Non-pigmented ciliary epithelial cell (primary cell): ENCODE measurements at places on chromosomes 13 and 19.
A peak's percentile ranks its signal among the peaks of the same experiment; 100 is the strongest.

DNA sequence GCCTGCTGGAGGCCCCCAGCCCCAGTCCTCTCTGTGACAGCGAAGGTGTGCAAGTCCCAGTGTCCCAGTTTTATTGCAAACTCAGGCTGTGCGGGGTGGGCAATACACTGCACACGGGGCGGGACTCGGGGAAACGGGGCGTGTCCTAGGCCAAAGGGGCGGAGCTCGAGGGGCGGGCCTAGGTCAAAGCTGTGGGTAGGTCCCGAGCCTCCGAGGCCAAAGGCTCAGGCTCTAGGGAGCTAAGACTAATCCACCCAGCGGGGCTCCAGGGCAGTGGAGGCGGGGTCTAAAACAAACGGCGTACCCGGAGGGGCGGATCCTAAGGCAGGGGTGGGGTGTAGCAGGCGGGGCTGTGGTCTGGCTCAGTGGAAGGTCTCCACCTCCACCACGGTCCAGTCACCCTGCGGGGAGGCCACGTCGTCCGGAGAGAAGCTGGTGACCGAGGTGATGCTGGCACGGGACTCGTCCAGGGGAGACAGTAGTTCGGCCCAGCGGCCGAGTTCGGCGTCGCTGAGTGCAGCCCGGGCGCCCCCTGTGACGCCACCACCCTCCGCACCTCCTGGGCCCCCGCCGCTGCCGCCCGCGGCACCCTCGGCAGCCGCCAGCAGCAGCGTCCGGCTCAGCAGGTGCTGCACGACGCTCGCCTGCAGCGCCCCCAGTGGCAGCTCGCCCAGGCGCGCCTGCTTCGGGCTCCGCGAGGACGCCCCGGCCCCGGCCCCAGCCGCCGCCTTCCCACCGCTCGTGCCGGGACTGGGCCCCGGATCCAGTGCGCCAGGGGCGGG lies 5.3 kb downstream of the PRR36 start:
- DNase-seq: no peak

GRCh38 chr13:20775961-20776360 lies 2.2 kb upstream of the EEF1AKMT1 start:
- no peak for DNase-seq

DNA sequence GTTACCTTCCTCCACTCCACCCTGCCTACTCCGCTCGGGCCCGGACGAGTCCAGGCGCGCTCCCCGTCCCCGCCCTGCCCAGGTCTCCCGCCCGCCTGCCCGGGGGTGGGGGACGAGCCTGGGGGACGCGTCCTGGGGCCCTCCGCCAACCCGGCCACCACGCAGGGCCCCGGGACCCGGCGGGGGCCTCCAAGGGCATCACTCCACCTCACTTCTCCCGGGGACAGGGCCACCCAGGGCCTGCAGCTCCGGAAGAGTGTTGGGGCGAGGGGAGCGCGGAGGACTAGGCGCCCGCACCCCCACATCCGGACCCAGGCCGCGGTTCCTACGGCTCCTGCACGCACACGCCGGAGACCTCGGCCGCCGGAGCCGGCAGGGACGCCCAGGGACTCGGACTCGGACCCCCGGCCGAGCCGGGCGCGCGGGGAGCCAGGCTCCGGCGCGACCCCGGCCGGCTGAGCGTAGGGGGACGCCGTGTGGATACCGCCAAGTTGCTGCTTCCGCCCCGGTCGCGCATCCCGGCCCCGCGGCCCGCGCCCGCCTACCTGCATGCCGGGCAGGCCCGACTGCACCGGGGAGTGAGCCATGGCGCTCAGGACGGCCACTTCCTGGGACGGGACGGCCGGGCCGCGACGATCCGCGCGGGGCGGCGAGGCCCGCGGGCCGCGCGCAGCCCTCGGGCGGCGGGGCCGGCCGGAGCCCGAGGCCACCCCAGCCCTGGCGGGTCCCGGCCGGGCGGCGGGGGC lies 534 bp downstream of the STK24 start:
- no peak for DNase-seq

GRCh38 chr19:31534786-31535657 lies 185.8 kb upstream of the TSHZ3 start:
- DNase-seq: no peak

DNA sequence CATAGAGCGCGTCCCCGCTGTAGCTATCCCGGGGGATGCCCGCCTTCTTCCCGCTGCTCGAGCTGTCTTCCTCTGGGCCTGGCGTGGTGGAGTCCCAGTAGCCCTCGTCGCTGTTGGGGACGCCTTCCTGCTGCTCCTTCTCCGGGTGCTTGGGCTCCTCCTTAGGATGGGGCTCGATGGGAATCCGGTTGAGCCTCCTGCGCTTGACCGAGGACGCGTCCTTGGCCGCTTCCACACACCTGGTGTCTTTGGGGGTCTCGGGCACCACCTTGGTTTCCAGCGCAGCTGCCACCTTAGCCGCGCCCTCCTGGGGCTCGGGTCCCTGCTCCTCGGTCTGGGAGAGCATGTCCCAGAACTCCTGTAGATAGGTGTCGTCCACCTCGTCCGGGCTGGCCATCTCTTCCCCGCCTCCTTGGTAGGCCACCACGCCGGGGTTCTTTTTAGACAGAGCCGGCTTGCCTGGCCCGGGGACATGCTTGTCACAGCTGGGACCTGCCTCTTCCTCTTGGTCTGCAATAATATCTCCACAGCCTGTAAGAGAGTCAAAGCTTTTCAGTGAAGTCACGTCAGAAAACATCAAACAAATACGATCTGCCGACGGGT lies 2.0 kb downstream of the AMER2 start:
- no peak for DNase-seq

GRCh38 chr13:25177012-25177411 lies 4.9 kb upstream of the AMER2 start:
- no peak for DNase-seq

DNA sequence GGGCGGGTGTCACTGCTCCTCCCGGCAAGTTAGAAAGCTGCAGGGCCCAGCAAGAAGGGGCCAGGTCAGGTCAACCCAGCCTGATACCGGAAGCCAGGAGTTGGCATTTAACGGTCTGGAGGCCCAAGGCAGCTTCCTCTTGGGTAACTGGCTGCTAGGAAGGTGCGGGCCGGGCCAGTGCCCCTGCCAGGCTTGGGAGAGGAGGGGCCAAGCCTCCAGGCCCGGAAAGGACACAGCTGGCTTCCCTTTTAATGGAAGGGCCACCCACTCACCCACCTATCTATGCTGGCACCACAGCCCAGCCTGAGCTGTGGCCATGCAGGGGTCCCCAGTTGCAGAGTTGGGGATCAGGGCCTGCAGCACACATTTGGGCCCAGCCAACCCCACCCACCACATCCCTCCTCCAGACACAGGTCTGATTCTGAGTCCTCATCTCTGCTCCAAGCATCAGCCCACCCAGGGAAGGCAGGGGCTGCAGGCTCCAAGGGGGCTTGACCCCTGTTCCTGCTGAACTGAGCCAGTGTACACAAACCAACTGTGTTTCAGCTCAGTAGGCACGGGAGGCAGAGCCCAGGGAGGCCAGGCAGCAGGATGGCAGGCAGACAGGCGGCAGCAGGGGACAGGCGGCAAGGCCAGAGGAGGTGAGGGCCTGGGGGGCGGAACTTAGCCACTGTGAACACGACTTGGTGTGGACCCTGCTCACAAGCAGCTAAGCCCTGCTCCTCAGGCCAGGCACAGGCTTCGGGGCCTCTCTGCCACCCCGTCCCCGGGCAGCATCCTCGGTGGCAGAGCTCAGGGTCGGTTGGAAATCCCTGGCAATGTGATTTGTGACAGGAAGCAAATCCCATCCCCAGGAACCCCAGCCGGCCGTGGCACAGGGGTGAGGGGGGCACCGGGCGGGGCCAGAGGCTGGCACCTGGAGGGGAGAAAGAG lies 40.8 kb downstream of the ZSWIM4 start:
- DNase-seq: no peak

DNA sequence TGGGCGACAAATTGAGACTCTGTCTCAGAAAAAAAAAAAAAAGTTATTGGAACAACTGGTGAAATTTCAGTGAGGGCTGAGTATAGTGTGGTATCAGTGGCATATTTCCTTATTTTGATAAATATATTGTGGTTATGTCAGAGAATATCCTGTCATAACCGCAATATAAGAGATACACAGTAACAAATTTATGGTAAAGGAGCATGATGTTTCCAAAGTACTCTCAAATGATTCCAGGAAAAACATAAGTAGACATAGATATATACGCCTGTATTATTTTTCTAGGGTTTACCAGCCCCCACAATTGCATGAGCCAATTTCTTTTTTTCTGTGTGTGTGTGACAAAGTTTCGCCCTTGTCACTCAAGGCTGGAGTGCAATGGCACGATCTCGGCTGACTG lies 5.7 kb upstream of the C5AR1 start:
- DNase-seq: no peak

- no peak for DNase-seq
Observed at GRCh38 chr19:41442473-41443355, at the start of gene ERICH4. Gene ERICH4, plus strand, starts transcription at chr19:41443156. Its CDS starts 14 bp downstream, at chr19:41443170.

- no peak for DNase-seq
Observed at GRCh38 chr19:6514089-6514488, 12.0 kb upstream of the TUBB4A start.

GRCh38 chr13:66509175-66509574 lies 721.0 kb downstream of the PCDH9 start:
- DNase-seq: no peak

DNA sequence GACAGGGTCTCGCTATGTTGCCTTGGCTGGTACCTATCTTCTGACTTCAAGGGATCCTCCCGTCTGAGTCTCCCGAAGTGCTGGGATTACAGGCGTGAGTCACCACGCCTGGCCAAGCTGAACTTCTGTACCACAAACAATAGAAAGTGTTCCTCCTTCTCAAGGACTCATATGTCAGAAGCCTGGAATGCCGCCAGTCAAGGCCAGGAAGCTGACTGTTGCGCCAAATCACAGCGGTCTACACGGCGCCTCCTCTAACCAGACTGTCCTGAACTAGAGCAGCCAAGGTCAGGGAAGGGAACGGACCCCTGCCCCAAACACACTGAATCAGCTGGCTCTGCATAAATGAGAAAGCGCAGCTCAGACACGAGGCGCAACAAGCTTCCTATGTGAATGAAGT lies 14.6 kb downstream of the RAB20 start:
- peak; percentile 88 for DNase-seq

- no peak for DNase-seq
Observed at GRCh38 chr19:18657590-18658365, 20.9 kb downstream of the KLHL26 start.

DNA sequence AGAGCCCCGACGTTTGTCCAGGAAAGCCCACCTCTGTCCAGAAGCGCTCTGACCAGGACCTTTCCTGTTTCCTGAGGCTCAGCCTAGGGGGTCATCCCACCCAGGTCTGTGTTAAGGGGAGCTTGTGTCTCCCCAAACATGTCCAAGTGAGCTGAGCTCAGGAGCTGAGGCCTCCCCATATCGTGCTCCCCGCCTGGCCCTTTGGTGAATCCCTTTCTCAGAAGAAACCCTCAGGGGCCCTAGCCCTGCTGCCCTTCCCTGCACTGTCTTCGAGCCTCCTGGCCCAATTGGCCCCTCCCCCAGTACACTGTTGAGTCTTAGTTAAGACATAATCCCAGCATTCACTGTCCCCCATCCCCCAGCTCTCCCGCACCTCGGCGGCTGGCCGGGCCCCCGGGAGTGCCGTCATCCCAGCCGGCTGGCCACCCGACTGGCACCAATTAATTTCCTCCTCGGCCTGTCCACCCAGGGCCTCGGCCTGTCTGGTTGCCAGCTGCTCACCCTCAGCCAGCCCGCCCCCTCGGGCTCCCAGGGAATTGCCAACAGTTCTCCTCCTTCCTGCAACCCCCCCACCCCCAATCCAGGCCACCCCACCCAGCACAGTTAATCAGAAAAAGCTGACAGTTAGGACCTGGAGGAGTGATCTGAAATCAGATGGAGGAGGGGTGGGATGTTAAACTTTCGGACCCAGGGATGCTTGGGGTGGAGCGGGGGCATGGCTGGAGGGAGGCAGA lies 13.6 kb downstream of the IER2 start:
- no peak for DNase-seq

DNA sequence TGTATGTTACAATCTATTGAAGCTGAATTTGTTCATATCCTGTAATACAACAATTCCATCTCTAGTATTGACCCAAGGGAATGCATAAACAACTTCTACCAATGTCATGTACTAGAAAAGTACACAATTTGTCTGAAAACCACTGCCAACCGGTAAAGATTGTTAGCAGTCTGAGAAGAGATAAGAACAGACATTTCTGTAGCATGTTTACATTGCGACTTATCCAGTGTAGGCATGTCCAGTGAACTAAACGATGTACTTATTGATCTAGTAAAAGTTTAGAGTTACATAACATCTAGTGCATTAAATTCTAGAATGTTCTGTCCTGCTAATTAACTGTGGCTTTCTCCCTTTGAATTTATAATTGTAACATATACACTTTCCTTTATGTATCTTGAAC lies 425.9 kb downstream of the SLITRK6 start:
- no peak for DNase-seq

DNA sequence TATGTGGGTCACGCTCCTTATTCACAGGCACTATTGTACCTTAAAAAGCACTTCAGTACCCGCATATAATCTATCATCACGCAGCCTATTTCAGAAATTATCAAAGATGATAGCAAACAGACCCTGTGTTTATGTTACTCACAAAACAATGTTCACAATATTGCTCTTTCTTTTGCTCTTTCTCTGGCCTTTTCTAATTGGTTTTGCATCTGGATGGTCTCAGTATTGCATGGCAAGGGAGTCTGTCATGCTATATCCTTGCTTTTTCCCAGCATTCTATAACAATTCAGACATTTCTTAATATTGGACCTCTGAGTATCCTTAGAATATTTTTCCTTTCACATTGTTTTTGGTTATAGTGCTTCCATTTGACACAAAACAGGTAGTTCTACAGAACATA lies 541.8 kb upstream of the KLF12 start:
- no peak for DNase-seq

- DNase-seq: no peak
Observed at GRCh38 chr19:14428882-14429416, 4.2 kb upstream of the PKN1 start.

- no peak for DNase-seq
Observed at GRCh38 chr13:78958006-78958405, 299.1 kb upstream of the OBI1 start.

- no peak for DNase-seq
Observed at GRCh38 chr13:23766939-23767338, 122.3 kb downstream of the MIPEP start.

DNA sequence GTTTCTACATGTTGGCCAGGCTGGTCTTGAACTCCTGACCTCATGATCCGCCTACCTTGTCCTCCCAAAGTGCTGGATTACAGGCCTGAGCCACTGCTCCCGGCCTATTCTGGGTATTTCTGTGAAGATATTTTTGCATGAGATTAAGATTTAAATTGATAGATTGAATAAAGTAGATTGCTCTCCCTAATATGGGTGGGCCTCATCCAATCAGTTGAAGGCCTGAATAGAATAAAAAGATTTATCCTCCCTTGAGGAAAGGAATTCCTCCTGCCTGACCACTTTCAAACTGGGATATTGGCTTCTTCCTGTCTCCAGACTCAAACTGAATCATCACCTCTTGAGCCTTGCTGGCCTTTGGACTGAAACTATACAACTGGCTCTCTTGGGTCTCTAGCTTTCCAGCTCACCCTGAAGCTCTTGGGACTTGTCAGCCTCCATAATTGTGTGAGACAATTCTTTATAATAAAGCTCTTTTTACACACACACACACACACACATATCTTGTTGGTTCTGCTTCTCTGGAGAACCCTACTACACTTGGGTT lies 36.1 kb upstream of the CXCL17 start:
- DNase-seq: no peak
